Stimulated activated CD4-positive, alpha-beta T cell treated with anti-CD3 and anti-CD28 coated beads, Interleukin-1b, Interleukin-23, amount 100 ng/mL, for 1 hour (primary cell): ENCODE measurements at places on chromosomes 7 and 10.

DNA sequence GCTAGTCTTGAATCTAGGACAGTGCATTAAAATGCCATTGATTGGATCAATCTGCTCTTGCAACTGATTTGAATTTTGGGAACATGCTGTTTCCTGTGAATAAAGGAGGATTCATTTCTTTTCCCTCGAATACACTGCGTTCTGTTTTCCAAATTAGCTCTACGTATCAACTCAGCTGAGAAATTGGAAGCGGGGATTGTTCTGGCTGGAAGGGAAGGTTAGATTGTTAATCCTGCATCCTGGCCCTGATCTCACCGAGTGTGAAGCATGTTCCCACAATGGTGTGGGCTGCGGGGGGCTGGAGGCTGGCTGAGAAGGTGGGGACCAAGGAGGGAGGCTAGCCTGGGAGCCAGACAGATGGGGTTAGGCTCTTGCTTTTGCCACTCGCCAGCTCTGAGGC, 17.6 kb downstream of the HTRA1 start:
- DNase-seq = no peak

- no peak for DNase-seq
Measured at GRCh38 chr10:61471491-61471890, 18.3 kb upstream of the TMEM26 start.

GRCh38 chr7:55019691-55020465, 1.1 kb downstream of the EGFR start:
- no peak for DNase-seq

DNA sequence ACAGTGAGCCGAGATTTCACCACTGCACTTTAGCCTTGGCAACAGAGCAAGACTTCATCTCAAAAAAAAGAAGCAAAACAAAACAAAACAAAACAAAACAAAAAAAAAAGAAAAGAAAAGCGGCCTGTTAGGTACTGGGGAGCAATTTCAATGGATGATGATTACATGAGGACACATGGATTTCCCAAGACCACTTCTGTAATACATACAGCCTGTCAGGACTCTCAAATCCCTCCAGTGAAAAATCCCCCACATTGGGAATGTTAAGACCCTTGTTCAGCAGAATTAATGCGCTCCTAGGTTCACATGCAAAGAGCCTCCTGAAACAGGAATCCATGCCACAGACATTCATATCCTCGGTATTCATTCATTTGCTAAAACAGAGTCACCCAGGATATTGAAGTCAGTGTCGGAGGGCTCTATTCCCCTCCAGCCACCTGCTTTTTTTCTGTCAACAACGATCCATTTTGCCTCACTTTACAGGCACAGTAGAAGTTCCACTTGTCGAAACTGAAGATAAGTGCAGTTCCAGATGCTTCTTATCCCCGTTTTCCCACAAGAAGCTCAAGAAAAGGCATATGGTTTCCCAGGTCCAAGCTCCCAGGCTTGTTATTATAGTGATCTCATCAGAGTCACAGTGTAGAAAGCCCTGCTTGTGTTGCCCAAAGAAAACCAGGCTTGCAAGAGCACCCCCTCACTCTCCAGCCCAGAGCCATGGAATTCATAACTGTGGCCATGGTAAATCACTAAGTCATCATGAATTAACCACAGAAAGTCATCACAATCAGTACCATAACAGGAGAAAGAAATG, 20.2 kb downstream of the SLC16A12 start:
- no peak for DNase-seq

GRCh38 chr7:93365341-93365740, 133.2 kb downstream of the VPS50 start:
- no peak for DNase-seq

DNA sequence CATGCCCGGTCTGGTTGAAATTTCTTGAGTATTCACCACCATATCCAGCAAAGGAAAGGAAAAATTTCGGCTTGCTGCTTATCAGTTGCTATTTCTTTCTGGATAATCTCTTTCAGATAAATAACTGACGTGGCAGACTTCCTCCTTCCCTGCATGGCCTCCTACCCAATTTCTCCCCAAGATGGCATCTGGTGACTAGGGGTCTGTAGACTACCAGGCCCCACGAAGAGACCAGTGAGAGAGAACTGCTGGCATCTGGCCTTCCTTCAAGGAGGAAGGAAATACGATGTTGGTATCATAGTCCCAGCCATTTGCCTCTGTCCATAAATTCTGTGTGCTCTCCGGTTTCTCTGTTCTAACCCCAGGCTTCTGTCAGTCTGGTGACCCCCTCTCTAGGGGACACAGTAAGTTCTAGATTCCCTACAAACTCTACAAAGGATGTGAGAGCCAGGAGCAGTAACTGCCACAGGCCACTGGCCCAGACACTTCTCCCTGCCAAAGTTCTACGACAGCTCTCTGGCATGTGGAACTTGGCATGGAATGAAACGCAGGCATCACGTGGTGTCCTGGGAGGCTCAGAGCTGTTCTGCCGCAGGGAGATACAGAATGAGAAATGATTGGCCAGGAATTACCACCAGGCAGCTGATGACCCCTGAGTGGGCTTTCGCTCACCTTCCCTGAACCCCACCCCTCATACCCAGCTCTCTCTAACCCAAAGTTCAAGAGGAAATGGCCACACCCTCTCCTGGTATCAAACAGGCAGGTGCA, 30.0 kb upstream of the MSRB2 start:
- DNase-seq = no peak

DNA sequence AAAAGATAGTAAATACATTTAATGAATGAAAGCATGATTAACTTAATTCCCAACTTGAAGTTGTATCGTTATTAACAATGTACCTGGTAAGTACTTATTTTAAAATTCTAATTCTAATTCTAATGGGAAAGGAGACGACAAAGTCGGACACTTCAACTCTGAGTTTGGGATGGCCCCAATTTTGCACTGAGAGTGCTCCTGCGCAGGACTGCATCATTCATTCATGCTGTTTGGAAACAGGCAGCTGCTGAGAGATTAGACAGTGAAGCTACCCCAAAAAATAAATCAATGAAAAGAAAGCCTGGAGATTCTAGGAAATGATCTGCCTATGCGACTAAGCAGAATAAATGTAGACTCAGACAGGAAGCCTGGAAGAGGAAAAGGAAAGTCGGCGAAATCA, 141.7 kb upstream of the VKORC1L1 start:
- no peak for DNase-seq
